Osteoblast (primary cell): ENCODE measurements at places on chromosomes 4 and X. TPM values are rescaled to one million over a fixed set of nuclear protein-coding genes. Genes with fewer than 3 reads are reported as not detected.

Gene SGMS2
- total RNA-seq, result 148 and 149 TPM in 2 replicates

Gene EFHC2
- total RNA-seq, result 2.9 and 3.6 TPM in 2 replicates

Gene STOX2
- 0.36 and 0.59 TPM in 2 replicates for total RNA-seq

Gene PAGE5
- total RNA-seq, result not detected in 2 replicates

Gene HHIP
- 0.59 and 0.72 TPM in 2 replicates for total RNA-seq

Gene IL1RAPL1
- under 0.01 and 0.29 TPM in 2 replicates for total RNA-seq

Gene PAGE4
- not detected in 2 replicates for total RNA-seq

Gene TMPRSS11F
- total RNA-seq, result not detected in 2 replicates

Gene CCDC120
- 1.1 and 1.2 TPM in 2 replicates for total RNA-seq

Gene HMGN5
- 0.88 and 1.8 TPM in 2 replicates for total RNA-seq

Gene DRD5
- not detected in 2 replicates for total RNA-seq

Gene INPP4B
- total RNA-seq, result 11.6 and 15.6 TPM in 2 replicates

Gene RADX
- total RNA-seq, result 1.2 and 1.4 TPM in 2 replicates

Gene HS3ST1
- total RNA-seq, result under 0.01 TPM in 2 replicates

Gene UGT2B11
- total RNA-seq, result not detected in 2 replicates

Gene LANCL3
- 0.29 and 0.72 TPM in 2 replicates for total RNA-seq

Gene SMIM10L2A
- total RNA-seq, result under 0.01 and 0.29 TPM in 2 replicates

Gene ANK2
- total RNA-seq, result 68.4 and 79.6 TPM in 2 replicates

Gene P2RY4
- under 0.01 and 0.29 TPM in 2 replicates for total RNA-seq

Gene RNF150
- 13.4 and 13.8 TPM in 2 replicates for total RNA-seq

Gene EDNRA
- 6.2 and 9.4 TPM in 2 replicates for total RNA-seq

Gene TAF1
- 25.0 and 31.1 TPM in 2 replicates for total RNA-seq

Gene YY2
- 1.4 and 2.4 TPM in 2 replicates for total RNA-seq

Gene GAGE13
- total RNA-seq, result not detected in 2 replicates

Gene HPGD
- total RNA-seq, result under 0.01 TPM in 1 of 2 replicates, not detected in the other

Gene RHOXF2B
- total RNA-seq, result not detected in 2 replicates

Gene JAKMIP1
- total RNA-seq, result not detected in 2 replicates

Gene BMX
- total RNA-seq, result not detected in 2 replicates
